ENCODE measurements at places on chromosomes 12 and 14.

DNA sequence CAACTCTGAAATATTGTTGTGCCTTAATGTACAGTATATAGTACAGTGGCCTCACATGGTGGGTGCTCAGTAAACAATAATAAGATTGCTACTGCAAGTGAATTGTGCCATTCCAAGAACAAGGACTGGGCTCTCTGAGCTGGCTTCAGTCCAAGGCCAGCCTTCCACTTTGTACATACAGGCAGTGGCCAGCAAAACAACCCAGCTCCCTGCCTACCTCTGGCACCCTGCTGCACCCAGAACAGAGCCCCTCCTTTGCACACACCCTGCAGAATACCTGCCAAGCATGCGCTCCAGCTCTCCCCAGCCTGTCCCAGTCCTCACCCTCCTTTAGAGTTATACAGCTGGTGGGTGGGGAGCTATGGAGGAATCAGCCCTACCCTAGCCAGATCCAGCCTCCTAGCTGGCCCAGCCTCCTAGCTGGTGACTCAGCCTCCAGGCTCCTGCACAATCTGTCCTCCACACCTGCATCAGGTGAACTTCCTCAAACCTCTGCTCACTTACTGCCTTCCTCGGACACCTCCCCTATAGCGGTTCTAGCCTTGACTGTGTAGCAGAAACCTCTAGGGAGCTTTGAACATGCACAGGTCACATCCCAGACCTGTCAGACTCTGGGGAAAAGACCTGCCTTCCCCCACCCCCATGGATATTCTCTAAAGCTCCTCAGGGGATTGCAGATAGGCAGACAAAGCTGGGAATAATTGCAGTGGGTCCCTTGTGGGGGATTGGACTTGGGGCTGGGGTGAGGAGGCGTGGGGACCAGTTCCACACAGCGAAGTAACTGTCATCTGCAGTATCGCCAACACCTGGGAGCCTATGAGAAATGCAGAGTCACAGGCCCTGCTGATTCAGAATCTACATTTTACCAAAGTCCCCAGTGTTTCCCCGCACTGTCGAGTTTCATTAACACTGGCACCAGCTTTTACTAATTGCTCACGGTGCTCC, 17.9 kb downstream of the ZDHHC22 start:
- no peak for DNase-seq

GRCh38 chr14:53924753-53925152, 31.9 kb downstream of the BMP4 start:
- no peak for DNase-seq

DNA sequence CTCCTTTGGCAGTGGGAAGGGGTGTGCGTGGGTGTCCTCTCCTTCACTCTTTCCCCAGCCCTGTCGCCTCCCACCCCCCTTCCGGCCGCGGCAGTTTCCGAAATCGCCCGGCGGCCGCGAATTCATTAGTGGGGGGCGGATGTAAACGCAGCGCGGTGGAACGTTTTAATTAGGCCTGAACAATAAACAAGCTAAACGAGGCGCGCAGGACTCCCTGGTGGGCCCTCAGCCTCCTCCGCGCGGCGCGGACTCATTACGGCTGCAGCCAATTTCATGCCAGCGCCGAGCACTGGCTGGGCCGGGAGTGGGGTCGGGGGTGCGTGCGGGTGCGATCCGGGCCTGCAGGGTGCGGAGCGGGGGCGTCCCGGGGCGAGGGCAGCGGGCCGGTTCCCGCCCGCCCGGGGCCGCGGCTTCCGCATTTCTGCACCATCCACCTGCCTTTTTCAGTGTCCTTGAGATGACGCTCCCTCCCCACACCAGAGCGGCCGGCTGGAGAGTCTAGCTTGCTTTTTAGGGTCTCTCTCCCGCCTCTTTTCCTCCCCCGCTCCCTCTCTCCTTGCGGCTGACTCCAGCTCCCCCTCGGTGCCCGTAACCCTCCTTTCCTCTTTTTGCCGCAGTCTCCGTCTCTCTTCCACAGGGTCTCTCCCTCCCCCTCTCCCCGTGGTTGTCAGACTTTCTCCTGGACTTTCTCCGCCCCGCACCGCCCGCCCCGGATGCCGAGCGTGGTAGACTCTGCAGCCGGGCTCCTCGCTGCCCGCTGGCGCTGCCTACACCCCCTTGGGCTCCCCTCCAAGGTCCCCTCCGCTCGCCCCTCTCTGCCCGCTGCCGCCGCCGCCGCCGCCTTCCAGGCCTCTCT, at the start of gene CISTR:
CISTR (minus strand) TSS at position 644 of the 856 bp plus-strand sequence.
- no peak for DNase-seq

DNA sequence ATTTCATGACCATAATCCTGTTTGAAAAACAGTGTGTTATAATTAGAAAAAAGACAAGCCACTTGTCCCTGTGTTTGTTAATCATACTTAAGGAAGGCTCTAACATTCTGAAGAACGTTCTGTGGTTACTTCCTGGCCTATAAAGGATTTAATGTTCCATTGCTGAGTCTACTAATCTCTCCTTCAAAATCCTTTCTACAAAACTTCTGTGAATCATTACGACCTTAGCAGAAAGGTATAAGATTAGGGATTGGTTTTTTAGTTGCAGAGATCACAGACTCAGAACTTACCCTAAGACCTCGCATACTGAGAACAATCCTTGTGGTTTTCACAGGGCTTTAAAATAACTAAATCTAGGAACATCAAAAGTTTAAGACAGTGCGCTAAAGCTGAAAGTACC, 48.3 kb downstream of the TMCC3 start:
- DNase-seq, result no peak

- DNase-seq, result no peak
These were observed 104.1 kb downstream of the ANO2 start for GRCh38 chr12:5840944-5841343.
